NCI-H1417 treated with DMSO at 0.1 percent for 48 hours (cell line): ENCODE measurements at places on chromosomes 13 and 19.

GRCh38 chr19:55253842-55254624 is 4.8 kb downstream of the PPP6R1 start:
- DNase-seq, result peak; percentile 20

- DNase-seq, result no peak
Observed at GRCh38 chr13:71249011-71249410, 618.0 kb downstream of the DACH1 start.

DNA sequence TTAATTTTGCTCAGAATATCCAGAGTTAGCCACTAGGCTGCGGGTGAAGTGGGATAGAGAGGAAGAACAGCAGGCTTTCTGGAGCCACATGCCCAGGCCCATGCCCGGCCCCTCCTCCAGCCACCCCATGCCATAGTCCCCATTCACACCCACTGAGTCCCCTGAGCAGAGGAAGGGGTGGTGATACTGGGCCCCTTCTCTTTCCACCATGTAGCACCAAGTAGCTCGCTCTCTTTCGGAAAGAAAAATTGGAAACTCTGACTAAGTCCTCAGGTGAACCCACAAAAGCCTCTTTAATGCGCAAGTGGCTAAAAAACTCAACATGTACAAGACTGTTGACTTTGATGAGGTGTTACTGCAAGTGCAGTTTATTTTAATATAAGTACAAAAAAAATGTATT is 76.7 kb upstream of the GPR183 start:
- DNase-seq, result no peak

GRCh38 chr13:20349564-20350381 is 117.7 kb upstream of the GJB6 start:
- DNase-seq, result no peak

- no peak for DNase-seq
Observed at GRCh38 chr19:47901370-47901769, 15.3 kb upstream of the SULT2A1 start.

GRCh38 chr13:40434516-40435397 is 231.7 kb downstream of the FOXO1 start:
- DNase-seq, result no peak

GRCh38 chr13:43877326-43877725 is 2.2 kb downstream of the CCDC122 start:
- no peak for DNase-seq

- no peak for DNase-seq
Observed at GRCh38 chr19:17553256-17553655, 2.2 kb upstream of the COLGALT1 start.

- DNase-seq, result peak; percentile 75
Observed at GRCh38 chr19:2235381-2236063, 607 bp downstream of the PLEKHJ1 start.

DNA sequence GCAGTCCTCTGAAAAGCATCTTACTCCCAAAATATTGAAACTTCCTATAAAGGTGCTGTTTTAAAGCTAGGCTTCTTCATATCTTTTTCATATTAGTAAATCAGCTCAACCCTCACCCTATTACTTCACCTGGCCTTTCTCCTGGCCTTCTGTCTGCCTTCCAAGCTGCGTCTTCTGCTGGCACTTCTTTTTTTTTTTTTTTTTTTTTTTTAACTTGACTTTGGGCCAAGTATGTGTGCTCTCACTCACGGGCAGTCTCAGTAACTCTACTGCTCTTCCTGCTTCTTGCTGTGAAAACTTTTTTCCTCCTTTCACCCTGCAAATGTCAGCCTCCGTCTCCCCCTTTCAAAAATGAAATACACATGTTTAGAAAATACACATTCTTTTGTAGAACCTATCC is 41.2 kb upstream of the KCTD4 start:
- no peak for DNase-seq

- no peak for DNase-seq
Observed at GRCh38 chr19:33294058-33294798, 8.1 kb downstream of the CEBPA start.

DNA sequence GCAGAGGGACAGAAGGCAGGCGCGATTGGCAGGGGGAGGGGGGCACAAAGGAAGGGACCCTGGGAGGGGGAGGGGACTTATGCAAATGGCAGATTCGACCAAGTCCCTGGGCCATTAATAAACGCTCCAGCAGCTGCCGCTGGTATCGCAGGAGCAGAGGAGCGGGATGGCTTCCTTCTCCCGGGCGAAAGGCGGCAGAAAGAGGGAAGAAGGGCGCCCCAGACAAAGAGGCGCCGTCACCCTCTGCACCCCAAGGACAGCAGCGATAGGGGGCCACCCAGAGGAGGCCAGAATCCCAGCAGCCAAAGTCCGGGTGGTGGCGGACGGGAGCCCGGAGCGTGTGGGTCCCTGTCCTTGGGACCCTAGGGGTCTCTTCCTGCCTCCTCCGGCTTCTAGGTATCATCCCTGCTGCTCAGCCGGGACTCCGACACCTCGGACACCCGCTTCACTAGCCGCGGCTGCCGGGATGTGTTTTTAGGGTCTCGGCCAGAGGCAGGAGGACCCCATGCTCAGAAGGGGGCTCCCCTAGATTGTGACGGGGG is 1.9 kb downstream of the PTPRS start:
- DNase-seq, result peak; percentile 7

DNA sequence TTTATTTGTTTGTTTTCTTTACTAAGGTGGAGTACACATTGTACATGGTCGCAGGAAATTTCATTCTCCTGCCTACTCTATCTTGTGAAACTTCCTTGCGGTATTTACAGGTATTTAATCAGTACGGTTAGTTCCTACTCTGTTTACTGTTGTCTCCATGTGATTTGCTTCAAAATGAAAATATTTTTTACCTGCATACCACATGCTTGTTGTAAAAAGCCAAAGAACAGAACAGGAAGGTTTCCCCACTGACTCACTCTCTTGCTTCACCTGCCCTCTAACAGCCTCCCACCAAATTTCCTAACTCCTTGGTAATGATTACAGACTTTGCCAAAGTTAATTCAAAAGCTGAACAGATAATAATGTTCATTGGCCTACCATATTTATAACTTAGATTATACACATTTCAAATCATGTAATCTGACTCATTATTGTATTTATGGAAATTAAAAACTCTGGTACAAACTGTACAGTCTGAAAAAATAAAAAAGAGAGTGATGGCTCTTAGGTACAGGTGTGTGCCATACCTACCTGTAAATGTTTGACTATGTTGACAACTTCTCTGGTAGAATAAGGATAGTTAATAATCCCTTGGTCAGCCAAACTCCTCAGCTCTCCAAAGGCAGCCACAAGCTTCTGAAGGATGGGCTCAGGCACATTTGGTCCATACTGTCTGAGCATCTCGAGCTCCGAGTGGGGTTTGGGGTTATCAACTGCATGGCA is 239.9 kb downstream of the VWA8 start:
- no peak for DNase-seq

- no peak for DNase-seq
Observed at GRCh38 chr19:5809053-5809452, 4.2 kb downstream of the NRTN start.

DNA sequence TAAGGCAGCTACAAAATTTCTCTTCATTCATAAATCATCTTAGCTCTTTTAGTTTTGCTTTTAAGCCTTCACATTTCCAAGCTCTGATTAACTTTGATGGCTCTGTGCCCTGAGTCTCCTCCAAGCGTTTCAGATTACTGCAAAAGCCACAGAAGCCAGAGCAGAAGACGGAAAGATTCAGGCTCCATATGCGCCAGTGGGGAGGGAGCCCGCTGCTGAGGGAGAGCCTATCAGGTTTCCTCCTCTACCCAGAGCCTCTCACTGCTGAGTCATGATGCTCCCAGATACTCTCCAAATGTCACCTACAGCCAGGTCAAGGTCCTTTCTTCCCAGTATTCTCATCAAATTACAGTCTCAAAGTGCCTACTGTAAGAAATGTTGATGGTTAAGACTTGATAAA is 193.6 kb downstream of the RAP2A start:
- DNase-seq, result no peak

DNA sequence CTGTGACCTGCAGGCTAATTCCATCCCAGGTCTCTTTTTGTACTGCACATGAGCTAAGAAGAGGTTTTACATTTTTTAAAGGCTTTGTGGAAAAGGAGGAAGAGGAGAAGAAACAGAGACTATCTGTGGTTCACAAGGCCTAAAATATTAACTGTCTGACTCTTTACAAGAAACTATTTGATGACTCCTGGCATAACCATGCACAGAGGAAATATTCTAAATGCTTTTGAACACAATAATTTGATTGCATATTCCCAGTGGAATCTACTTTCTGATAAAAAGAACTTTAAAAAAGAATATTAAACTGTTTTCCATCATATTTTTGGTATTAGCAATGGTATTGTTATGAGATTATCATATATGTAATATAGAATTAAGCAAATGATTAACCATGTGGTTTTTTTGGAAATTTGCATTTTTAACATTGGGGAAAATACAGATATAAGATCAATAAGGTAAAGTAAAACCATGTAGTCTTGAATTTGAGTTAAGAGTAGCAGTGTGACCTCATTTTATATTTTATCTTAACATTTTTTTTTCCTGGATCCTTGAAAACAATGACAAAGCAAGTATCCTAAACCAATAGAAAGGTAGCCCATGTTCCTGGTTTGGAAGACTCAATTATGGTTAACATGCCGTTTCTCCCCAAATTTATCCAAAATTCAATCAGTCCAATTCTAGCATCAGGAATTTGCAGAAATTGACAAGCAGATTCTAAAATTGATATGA is 251.0 kb downstream of the UQCRFS1 start:
- DNase-seq, result no peak

GRCh38 chr13:99258210-99258860 is at the start of gene GPR18:
Gene GPR18 (minus strand): TSS chr13:99258379. CDS start chr13:99255872, 2,507 bp downstream.
- DNase-seq, result no peak

DNA sequence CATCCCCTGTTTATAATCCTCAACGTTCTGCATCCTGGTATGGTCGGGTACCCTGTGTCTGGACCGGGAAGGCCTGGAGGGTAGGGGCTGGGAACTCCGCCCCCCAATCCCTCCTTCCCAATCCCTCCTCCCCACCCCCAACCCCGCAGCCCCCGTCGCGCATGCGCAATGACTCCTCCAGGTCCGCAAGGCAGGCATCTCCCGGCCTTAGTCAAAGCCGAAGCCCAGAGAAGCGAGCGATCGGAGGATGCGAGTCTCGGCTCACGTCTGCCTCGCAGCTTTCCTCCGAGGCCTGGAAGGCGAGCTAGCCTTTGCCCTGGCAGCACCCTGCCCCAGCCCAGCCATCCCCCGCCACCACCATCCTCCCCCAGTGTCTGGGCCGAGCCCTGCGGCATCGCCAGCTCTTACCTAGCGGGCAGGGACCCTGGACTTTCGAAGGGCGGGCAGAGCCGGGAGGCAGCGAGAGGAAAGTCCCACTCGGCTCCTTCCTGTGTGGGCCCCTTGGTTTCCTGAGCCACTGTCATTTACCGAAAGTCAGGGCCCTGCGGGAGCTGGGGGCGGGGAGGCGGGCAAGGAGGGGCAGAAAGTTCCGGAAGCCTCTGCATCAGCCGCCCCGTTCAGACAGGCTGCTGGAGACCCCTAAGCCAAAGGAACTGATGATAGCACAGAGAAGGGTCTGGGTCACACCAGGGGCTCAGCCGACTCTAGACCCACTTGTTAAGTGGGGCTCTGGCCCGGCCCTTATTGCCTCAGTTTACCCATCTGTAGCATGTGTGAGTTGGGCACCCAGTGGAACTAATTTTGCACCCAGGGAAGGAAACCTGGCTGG is at the start of gene JAK3:
Gene JAK3, minus strand, starts transcription at position 445 of the 829 bp plus-strand sequence. CDS start 3,565 bp downstream, outside the sequence.
- no peak for DNase-seq

- DNase-seq, result no peak
Observed at GRCh38 chr13:112777637-112778406, 88.0 kb downstream of the ATP11A start.

DNA sequence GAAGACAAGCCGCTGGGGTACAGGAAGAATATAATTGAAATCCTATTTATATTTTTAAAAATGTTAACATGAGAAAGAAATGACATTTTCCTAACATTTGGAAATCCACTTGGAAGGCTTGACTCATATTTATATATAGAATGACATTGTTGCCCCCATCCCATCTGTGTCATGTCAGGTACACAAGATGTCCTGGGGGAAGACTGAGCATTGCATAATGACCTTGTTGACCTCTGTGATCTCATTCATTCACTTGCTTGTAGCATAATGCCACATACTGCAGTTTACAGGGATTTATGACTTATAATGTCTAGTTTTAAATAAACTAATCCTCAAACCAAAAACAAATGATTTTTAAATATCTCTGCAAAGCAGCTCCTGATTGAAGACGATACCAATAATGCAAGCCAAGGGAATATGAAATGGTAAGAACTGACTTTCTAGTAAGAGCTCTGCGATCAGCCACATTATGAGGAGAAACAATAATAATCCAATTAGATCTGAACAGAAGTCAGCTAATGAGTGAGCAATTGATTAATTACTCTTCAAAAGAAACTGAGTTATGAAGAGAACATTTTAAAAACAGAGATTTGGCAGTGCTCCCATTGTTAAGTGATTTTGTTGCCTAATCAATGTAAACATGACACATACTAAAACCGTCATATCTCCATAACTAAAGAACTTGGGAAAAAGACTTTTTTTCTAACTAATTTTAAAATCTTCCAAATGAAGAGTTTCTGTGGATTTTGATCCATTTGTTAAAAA is 21.2 kb upstream of the VWA8 start:
- DNase-seq, result no peak

- DNase-seq, result no peak
Observed at GRCh38 chr19:8517551-8518442, 3.8 kb upstream of the ZNF414 start.

DNA sequence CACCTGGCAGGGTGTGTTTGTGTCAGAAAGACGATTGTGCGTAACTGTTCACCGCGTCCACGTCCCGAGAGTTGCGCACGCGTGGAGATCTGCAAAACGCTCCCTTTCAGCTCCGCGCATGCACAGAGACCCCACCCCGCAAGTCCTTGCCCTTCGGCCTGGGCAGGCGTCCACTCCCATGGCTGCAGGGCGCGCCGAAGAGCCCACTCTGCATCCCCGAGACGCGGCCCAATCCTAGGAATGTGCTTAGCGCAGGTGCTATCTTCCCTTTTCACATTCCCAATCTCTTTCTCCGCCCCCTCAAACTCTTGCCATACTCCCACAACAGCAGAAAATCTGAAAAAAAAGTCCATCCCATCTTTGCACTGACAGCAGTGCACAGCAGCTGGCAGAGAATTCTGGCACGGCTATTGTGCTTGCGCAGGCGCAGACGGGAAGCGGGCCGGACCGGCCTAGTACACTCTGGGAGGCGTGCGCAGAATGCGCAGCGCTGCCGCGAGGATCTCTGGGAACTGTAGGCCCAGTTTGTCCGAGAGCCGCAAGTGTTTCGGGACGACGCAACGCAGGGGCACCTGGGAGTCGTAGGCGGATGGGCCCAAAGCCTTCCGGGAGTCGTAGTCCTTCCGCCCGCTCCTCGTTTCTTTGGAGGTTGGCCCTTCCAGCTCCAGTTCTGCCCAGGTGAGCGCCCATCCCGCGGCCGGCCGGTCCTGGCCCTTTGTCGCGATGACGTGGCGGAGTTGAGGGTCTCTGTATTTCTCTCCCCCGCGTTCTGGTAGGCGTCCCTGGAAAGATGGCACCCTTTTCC is 23.1 kb downstream of the ZNF175 start:
- peak; percentile 72 for DNase-seq

- no peak for DNase-seq
Observed at GRCh38 chr13:50437252-50437651, 406.2 kb downstream of the DLEU7 start.
